ENCODE measurements at places on chromosomes 2 and 18.

DNA sequence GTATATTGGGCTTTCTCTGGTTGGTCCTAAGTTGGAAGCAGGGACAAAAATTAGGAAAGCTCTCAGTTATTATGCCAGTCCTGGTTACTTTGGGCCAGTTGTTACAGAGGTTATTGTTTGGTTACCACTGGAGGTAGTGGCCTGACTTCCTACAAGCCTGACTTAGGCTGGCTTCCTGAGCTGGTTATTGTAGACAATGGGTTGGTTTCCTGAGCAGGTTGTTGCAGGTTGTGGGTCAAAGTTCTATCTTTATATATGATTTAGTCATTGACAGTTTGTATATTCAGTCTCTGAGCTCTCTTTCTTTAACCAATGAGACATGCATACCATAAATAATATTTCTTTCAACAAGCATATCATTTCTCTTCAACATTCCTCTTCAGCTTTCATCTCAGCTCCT, 58.7 kb upstream of the RPE start:
- DNase-seq = no peak

GRCh38 chr2:218476676-218477075, 57.8 kb downstream of the VIL1 start:
- no peak for DNase-seq

DNA sequence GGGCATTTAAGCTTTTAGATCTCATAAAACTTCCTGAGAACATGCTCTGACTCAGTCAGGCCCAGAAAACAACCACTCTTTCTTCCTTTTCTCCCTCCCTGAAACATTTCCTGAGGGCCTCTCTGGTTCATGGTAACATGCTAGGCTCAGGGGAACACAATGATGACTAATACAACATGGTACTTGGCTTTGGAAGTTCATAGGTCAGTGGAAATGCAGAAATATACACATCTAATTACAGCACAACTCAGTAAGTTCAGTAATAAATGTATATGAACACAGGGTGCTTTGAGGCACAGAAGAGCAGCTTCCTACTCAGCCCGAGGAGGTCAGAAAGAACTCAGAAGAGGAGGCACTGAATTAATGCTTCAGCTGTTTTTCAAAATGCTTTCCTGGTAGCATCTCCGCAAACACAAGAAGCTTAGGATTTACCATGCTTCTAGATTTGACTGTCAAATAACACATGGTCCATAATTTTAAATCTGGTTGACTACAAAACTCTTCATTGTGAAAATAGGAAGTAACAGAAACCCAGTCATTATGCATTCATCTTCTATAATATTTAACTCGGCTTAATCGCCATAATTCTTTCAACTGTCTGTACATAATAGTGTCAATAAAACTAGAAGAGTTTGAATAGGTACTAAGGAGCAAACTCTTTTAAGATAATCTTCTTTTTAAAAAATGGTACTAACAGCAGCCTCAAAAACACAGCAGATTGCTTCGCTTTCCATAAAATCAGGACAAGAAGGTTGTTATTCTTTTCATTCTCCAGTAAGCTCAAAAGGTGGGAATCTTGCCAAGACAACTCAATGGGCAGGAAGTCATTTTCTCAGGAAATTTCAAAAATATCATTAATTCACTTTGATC, 251.3 kb downstream of the DLGAP1 start:
- DNase-seq = no peak

- DNase-seq = no peak
Observed at GRCh38 chr18:22411446-22411845, 6.3 kb downstream of the CTAGE1 start.

DNA sequence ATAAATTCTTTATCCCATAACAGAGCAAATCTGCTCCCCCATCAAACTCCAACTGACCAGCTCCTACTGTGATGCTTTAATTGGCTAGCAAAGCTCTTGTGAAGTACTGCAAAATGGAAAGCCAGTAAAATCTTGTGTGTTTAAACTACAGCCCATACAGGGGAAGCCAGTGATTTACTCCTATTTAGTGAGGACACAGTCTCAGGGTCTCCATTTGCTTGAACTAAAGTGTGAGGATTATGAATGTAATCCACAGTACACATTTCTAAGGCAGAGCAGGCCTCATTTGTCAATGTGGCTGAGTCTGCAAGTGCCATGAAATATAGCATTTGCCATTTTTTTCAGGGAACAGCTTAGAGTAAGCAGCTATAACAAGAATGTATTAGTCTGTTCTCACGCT, 259.3 kb downstream of the PIEZO2 start:
- DNase-seq = no peak

GRCh38 chr18:79772108-79772864, 25.5 kb upstream of the KCNG2 start:
- DNase-seq = no peak

DNA sequence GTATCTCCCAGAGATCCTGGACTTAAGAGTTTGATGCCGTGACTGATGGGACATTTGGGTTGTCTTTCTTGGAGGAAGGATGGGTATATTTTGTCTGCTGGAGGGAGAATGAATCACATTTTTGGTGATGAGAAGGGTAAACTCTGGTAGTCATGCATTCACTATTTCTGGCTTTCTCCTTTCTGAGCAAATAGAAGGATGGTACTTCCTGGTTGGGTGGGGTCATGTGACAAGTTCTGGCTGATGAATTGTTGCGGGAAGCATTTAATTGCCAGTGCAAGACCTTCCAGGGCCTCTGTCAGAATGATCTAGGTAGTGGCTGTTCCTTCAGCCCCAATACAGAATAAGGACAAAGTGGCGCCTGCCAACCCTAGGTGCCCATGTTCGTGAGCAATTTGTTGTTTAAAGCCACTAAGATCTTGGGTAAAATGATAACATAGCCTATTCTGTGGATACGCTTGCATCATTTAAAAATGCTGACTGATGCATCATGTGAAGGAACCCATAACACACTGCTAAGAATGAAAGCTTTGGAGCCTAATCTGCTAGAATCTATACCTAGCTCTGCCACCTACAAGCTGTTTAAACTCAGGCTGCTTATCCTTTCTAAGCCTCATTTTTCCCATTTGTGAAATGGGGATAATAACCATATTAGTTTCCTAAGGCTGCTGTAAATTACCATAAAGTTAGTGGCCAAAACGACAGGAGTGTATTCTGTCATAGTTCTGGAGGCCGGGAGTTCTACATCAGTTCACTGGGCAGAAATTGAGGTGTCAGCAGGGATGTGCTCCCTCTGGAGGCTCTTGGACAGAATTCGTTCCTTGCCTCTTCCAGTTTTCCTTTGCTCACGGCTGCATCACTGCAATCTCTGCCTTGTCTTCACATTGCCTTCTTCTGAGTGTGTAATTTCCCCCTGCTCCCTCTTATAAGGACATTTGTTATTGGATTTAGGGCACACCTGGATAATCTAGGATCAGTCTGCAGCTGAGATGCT, 281.3 kb downstream of the AGPS start:
- no peak for DNase-seq

DNA sequence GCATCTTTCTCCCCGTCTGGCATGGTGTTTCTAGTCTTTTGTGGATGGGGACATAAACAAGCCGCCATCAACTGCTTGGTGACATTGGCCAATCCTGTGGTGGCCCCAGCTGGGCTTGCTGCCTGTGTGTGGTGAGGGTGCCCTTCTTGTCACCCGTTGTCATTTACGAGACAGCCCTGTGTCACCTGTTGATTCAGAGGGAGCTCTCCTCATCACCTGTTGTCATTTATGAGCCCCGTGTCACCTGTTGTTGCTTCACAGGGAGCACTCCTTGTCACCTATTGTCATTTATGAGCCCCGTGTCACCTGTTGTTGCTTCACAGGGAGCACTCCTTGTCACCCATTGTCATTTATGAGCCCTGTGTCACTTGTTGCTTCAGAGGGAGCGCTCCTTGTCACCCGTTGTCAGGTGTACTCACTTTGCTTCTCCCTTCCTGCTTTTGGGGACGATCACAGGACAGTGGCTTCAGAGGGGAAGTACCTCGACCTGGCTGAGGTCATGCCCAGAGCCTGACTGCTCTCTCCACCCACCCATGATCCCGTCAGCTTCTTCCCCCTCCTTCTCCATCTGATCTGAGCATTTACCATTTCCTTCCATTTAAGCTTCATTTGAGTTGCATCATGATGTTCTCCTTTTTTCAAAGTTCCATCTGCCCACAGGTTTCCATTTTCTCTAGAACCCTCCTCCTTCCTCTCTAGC, 29.1 kb downstream of the HPCAL1 start:
- no peak for DNase-seq

GRCh38 chr18:79692056-79692455, 12.5 kb downstream of the CTDP1 start:
- no peak for DNase-seq

- DNase-seq = no peak
Observed at GRCh38 chr2:9269695-9270360, 63.2 kb downstream of the ASAP2 start.

DNA sequence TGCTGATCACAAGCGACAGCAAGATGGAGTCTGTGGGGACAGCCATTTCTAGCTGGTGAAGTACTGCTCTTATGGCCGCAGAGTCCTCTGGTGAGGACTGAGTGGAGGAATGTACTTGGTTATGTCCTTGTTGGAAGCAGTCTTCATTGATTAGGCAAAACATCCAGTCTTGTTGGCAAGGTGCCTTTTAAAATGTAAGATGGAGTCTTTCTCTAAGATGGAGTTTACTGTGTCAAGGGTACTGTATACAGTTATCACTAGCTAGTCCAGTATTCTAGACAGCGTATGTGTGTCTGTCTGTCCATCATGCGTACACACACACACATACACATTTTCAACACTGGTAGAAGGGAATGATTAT, 74.8 kb downstream of the NPAS2 start:
- DNase-seq = no peak

DNA sequence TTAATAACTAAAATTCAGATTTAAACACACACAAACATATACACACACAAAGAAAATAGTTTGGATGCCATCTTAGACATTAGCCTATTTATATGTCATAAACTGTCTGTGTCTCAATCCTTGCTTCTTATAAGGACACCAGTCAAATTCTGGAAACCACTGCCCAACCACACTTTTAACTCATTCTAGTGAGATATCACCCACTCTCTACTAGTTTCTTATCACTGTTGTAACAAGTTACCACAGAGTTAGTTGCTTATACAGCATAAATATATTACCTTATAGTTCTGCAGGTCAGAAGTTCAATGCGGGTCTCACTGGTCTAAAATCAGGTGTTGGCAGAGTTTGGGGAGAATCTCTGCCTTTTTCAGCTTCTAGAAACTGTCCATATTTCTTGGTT, 239.1 kb downstream of the MTX2 start:
- no peak for DNase-seq

DNA sequence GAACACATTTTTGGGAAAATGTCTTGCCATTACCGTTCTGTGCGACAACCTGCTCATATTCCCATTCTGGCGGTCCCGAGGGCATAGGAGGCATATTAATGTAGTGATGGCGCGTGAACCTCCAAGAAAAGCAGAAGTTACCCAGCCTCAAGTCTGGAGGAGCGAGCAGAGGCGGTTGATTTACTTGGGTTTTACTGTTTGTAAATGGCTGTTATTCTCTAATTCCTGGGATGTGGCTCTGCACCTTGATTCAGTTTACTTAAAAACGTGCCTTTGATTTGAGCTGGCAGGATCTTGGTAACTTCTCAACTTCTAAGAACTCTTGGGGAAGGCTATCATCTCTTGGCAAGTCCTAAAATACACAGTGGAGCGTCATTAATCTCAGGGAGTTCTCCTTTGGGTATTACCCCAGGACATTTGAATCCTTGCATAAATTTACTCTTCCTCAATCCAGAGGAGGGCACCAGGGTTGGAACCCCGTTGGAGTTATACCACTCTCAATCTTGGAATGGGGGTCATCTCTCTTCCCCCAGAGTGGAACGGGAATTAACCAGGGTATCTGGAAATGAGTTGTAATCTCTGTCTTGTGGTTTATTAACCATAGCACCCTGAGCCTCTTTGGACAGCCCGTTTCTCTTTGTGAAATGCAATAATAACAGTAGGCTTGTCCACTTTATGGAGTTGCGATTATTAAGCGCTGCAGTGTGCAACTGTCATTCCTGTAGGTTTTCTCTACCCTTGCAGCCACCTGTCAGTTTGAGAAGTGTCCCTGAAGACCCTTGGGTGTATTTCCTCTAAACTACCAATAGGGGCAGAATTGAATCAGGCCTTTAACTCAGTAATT, 2.1 kb downstream of the HK2 start:
- no peak for DNase-seq

- no peak for DNase-seq
Observed at GRCh38 chr2:40872580-40872979, 420.7 kb upstream of the SLC8A1 start.

GRCh38 chr2:64179582-64180321, 35.5 kb upstream of the PELI1 start:
- DNase-seq = peak; percentile 48

DNA sequence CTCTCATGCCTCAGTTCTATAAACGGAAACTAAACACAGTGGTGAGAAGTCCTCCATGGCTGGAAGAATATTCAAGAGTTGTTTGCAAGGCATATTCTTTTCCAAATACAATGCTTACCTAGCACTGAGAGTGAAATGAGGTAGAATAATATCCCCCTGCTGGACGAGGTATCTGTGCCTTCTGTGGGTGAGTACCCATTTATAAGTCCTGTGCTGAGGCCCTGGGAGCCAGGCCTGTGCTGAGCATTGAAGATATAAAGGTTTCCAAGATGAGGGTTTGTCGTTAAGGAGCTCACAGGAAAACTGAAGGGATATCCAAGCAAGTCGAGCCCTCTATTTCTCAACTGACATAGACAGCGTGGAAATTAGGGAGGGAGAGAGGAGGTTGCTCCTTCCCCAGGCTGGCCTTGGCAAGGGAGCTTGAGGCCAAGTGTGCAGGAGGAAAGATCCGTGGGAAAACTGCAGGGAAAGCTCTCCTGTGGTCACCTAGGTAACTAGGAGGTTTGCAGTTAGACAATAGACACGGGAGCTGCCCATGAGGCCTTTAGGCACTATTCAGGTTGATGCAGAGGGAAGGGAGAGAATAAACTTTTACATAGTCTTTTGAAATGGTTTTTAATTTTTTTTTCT, 17.6 kb downstream of the PTPRM start:
- DNase-seq = no peak

DNA sequence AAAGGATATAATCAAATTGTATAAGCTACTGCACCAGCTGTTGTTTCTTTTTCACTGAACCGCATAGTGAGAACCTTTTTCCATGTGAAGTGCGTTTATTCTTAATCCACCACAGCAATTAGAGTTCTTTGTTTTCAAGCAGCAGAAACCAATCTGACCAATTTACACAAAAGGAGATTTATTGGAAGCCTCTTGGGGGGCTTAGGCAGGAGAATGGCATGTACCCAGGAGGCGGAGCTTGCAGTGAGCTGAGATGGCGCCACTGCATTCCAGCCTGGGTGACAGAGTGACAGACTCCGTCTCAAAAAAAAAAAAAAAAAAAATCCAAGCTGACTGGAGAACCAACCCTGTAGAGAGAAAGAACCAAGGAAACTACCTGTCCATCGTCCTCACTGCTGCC, 10.0 kb downstream of the ADNP2 start:
- no peak for DNase-seq

- DNase-seq = no peak
Observed at GRCh38 chr2:235206399-235206798, 254.6 kb downstream of the SH3BP4 start.

DNA sequence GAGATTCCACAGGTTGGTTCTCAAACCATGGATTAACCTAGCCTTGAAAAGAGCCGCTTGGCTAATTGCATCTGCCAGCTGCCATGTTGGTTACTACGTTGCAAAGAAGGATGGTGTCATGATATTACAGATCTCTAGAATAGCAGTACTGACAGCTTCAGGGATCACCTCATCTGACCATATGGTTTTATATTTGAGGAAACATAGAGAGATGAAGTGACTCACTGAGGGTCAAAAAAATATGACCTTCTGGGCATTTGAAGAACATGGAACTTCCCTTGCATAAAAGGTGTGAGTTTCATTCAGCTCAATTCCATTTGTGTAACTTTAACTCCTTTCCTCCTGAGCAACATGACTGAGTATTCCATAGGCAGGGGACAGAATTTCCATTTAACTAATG, 242.3 kb downstream of the SETBP1 start:
- DNase-seq = no peak

Measured in fibroblast of skin of left quadriceps (primary cell).